ENCODE measurements at places on chromosomes 4 and X.

GRCh38 chrX:12378706-12379105 is 240.4 kb downstream of the FRMPD4 start:
- DNase-seq: no peak

DNA sequence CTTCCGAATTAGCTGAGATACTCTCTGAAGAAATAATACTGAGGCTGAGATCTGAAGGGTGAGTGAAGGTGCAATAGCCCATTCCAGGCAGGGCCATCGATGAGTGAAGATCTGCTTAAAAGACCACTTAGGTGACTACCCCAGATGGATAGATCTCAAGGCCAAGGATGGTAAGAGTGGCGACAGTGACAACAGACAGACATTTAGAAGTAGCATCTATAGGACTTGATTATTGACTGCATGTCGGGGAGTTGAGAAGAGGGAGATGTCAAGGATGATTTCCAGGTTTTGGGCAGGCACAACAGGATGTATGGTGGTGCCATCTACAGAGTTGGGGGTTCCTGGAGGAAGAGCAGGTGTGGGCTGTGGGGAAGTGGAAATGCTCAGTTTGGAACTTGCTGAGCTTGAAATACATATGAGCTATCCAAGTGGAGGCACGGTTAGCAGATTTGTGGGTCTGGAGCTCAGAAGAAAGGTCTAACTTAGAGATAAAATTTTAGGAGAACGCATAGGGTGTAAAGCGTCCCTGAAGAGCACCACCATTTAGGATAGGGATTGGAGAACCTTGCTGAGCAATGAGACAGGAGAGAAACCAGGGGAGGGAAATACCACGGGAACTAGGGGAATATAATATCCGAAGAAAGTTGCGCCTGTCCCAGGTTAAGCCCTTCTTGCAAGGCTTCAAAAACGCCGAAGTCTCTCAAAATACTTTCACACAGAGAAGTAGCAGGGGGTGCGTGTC is 688 bp downstream of the UFSP2 start:
- no peak for DNase-seq

DNA sequence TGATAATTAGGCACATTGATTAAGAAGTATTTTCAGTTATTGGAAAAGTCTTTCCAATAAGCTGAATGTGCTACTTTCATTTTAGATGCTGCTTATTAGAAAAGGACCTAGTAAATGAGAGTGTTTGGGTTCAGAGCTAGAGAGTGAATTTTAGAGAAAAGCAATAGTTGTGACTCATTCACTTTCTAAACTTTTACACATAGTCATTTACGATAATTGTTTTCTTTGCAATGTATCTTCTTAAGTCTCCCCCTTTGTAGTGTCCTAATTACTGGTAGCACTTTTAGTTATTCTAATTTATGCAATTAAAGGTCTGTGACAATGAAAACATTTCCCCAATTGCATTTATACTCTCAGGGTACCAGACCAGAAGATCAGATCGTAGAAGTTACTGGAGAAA is 1.3 kb downstream of the IL21 start:
- no peak for DNase-seq

DNA sequence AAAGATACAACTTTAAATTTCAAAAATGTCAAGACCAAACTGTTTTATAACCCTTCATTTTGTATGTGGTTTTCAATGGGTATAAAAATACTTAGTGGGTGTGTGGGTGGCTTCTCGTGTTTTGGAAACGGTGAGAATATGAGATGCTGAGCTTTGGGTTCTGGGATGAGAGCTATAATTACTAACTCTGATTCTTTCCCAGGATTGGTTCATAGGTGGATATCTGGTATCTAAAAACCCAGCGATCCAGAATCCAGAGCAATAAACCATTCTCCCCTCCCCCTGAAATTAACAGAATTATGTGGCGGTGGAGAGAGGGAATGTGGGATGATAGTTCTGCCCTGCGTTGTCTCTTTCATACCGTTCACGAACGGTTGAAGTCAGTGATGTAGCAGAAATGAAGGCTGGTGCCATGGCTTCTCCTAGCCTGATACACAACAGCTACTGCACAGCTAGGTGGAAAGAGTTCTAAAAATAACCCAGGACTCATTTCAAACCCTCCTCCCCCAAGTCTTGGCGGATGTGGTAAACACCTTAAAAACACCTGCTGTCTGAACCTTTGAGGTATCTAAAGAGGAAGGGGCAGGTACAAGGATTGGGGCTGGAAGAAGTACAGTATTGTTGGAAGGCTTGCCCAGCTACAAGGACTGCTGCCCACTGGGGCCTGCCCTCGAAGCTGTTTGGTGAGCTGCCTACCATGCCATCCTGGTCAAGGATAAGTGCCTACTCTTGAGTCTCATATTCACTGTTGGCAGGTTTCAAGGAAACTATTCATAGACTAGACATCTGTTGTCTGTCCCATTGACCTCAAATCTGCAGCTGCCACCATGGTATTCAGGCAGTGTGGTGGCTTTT is 44.5 kb downstream of the SEPTIN11 start:
- DNase-seq: peak; percentile 26

All from stimulated activated CD4-positive, alpha-beta T cell treated with anti-CD3 and anti-CD28 coated beads, Interleukin-15, amount 100 ng/mL, for 48 hours (primary cell).